Retinal pigment epithelial cell (primary cell): ENCODE measurements at places on chromosomes 12 and 14.
A peak's percentile ranks its signal among the peaks of the same experiment; 100 is the strongest.

DNA sequence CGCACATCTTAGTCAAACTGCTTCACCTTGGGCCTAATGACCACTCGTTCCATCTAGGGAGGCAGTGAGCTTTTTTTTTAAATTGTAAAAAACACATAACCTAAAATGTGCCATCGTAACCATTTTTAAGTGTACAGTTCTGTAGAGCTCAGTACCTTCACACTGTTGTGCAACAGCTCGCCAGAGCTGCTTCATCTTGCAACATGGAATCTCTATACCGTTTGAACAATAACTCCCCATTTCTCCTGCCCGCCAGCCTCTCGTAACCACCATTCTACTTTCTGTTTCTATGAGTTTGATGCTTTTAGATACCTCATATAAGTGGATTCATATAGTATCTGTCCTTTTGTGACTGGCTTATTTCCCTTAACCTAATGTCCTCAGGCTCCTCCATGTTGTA lies 196.2 kb downstream of the CHST11 start:
- DNase-seq: no peak

DNA sequence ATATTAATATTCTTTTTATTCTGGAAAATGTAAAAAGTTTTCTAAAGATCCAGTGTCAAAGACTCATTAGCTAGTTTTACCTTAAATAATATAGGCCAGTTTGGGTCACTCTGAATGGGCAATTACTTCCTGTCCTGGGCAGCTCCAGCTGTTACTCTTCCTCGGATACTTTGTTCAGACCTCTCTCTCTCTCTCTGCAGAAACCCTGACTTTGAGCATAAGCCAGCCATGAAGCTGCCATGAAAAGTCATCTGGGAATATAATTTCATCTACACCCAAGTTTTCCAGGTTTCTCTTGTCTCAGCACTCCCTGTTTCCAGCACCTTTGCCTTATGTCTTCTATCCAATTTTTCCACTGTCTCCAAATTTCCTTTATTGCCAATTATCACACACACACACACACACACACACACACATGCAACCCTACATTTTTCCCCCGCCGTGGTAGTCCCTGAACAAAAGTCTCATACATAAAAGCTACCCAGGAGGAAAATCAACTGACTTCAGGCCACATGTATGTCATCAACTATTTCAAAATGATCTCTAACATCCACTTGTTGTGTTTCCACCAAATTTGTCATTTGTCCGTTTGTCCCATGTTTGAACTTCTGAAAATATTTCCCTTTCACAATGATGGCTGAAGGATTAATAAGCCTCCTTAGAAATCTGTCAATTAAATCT lies 318.1 kb downstream of the SSPN start:
- DNase-seq: no peak

DNA sequence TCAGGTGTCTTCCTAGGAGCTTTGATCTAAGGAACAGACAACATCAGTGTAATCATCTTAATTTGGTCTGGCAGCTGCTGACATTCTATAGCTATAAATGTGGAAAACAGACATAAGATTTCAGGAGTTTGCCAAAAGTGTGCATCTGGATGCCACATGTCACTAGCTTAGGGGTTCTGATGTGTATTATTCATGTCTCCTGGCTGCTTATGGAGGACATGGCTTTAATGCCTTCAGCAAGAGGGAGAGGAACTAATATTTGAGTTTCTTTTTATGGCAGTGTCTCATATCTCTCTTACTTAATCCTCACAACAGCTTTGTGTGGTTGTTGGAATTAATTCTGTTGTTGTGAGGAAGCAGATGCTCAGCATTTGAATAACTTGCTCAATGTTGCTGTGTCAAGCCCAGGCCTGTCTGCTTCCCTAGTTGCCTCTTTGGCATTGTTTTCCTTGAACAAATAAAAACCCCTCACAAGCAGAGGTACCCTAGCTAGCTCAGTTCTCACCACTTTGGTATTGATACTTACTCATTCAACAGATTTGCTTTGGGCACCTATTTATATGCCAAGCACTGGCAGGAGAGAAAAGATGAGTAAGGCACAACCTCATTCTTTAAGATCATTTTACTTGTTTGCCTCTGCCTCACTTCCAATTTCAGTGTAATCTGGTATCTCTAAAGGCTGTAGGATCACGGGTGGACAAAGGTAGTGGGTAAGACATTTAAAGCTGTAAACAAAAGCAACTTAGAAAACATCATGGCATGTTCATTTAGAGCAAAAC lies 39.8 kb upstream of the EID3 start:
- DNase-seq: no peak

DNA sequence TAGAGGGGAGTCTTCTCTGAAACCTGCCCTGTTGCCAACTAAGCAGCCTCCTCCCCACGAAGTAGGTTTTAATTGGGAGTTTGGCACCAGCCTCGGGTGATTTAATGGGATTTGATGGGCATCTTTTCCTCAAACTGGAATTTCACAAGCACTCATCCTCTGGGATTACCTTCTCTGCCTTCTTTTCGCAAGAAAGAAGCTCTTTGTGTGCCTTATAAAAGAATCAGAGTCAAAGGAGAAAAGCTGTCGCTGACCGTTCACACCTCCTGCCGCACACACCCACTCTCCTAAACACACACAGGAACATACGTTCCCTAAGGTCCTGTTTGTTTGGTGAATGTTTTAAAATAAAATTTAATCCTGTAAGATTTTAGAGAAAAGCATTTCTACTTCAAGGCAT lies 84.0 kb downstream of the PRMT8 start:
- DNase-seq: no peak

GRCh38 chr12:15494329-15495046 lies 172.2 kb downstream of the PTPRO start:
- DNase-seq: no peak

DNA sequence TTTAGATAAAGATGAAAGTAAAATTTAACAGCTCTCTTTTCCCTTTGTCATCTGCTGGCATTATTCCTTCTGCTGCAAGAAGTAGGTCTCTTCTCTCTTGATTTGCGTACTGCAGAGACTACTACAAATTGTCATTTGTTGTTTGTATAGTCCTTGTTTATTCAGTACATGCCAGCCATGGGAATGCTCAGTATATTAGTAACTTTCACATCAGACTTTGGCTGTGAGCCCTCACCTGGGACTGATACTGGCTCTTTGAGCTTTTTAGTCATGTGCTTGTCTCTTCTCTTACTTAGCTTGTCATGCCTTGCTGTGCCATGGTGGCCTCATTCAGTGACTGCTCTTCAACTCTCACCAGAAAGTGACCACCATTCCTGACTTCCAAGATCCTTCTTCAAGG lies 169.8 kb downstream of the PRKCH start:
- no peak for DNase-seq

DNA sequence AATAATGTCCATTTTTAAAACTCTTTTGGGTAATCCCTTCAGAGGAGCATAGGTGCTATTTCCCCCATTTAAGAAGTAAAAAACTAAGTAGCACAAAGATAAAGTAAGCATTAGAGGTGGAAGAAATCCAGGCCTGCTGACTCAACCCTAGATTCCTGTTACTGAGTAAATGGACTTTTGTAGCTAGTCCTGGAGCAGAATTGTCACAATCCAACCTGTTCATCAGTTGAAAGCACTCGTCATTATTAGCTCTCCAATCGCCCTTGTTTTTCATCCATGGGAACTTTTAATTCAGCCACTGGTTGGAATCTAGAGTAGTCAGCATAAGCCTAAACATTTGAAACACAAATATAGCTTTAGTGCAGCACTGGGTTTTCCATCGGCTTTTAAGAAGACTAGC lies 139.5 kb upstream of the AMIGO2 start:
- DNase-seq: no peak

- DNase-seq: peak; percentile 63
Observed at GRCh38 chr12:121015825-121016766, at the start of gene C12orf43. TSS of gene C12orf43 (minus strand) at chr12:121016487. CDS start at chr12:121016474, 13 bp downstream.

DNA sequence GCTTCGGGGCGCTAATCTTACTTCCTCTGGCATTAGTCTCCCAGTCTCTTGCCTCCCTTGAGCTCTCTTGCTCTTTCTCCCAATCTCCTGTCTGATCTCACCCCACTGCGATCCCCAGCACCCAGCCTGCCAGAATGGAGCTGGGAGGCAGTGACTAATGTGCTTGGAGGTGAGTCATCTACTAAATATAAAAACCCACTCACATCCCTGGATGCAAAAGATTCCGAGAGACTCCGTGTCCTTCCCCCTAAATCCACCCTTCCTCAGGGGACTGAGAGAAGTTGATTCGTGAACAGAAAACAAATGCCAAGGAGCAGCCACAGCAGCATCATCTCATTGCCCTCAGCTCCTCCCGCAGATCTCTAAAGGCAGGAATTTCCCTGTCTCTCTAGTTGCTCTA lies 45.7 kb upstream of the KCNA5 start:
- DNase-seq: peak; percentile 83

DNA sequence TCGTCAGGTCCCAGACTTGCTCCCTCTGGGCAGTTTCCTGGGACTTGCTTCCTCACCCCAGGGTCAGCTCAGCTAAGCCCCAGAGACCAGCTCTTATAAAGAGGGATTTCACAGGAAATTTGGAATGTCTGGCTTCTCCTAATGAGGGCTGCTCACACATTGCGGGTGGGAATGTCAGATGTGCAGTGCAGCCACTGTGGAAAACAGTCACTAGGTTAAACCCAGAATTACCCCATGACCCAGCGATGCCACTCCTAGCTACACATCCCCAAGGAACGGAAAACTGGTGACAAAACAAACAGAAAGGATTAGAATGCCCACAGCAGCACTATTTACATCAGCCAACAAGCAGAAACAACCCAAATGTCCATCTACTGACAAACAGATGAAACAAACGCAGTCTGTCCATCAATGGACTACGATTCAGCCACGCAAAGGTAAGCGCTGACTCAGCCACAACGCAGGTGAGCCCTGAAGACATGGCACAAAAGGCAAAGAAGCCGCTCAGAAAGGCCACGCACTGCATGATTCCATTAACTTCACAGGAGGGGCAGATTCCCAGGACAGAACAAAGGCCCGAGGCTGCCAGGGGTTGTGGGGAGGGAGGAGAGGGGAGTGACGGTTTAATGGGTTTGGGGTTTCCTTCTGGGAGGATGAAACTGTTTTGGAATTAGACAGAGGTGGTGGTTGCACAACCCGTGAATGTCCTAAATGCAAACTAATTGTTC lies 63.0 kb downstream of the NCOR2 start:
- no peak for DNase-seq

- DNase-seq: no peak
Observed at GRCh38 chr14:45680531-45680930, 427.5 kb upstream of the MIS18BP1 start.

DNA sequence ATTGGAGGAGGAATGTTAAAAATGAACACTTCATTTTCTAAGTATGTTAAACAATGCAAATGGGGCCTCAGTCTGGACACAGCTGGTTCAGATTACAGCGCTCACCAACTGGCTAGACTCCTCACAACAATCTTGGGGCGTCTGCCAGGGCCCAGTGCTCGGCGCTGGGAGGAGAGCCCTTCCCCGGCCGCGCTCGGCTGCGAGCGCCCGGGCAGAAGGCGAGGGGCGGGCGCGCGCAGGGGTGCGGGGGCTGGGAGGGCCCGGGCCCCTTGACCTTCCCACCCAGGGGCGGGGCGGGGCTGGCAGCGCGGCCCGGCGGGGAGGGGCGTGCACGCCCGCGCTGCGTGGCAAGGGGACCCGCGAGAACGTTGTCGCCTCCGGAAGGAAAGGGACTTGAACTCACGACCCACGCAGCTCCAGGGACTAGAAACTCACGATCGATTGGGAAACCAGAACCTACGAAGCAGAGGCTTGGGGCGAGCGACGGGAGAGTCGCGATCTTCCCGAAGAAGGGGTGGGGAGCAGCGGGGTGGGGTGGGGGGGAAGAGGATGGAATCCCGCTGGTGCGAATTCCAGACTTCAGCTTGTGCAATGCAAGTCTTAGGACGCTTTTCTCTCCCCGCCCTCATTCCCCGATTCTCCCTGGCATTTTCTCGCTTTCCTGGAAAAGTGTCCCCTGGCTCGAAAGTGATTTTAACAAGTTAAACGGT lies at the start of gene FBLN5:
Gene FBLN5 (minus strand): TSS at position 220 of the 710 bp plus-strand sequence. CDS start 465 bp downstream, outside the sequence.
- peak; percentile 39 for DNase-seq

DNA sequence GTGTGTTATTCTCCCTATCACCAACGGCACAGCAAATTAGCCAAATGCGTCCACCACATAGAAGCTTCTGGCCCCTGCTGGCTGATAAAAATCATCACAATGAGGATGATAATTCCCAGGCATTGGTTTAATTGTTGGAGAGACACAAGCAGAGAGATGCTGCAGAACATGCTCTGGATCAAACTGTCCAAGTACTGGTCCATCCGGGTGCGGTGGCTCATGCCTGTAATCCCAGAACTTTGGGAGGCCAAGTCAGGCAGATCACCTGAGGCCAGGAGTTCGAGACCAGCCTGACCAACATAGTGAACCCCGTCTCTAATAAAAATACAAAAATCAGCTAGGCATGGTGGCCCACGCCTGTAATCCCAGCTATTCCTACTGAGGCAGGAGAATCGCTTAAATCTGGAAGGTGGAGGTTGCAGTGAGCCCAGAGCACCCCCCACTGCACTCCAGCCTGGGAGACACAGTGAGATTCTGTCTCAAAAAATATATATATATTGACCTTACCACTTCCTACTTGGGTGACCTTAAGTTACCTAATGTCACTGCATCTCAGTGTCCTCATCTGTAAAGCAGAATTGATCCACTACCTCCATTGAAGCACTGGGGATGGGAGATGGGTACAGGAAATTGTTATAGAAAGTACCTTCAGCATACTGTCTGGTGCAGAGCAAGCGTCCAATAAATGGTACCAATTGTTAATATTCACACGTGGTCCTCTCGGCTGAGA lies 83.7 kb upstream of the EGLN3 start:
- DNase-seq: no peak

DNA sequence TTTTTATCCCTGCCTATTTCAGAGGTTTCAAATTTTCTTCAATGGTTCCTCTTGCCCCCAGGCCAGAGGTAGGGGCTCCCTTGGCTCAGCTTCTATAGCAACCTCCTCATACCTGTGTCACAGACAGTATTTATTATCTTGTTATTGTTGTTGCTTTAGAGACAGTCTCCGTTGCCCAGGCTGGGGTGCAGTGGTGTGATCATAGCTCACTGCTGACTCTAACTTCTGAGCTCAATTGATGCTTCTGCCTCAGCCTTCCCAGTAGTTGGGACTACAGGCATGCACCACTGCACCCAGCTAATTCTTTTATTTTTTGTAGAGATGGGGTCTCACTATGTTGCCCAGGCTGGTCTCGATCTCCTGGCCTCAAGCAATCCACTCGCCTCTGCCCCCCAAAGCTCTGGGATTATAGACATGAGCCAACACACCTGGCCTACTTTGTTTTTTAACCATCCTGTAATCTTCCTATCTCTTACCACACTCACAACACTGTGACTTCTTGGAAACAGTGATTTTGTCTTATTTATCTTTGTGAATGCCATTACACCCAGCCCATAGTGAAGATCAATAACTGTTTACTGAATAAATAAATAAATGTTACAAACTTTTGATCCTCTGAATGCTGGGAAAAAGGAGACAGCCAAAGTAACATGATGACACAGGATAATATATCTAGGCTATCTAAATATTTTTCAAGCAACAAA lies 95.9 kb downstream of the PHLDA1 start:
- no peak for DNase-seq

GRCh38 chr12:96228566-96229248 lies 34.5 kb downstream of the ELK3 start:
- DNase-seq: no peak
